ENCODE measurements at places on chromosomes 12 and 14.
A peak's percentile ranks its signal among the peaks of the same experiment; 100 is the strongest.

- DNase-seq = no peak
These were observed 63.9 kb downstream of the NAV3 start for GRCh38 chr12:77894556-77894955.

- DNase-seq = no peak
These were observed 4.5 kb upstream of the CACNA2D4 start for GRCh38 chr12:1922985-1923384.

- DNase-seq = no peak
These were observed 11.9 kb downstream of the ADCY6 start for GRCh38 chr12:48776956-48777355.

DNA sequence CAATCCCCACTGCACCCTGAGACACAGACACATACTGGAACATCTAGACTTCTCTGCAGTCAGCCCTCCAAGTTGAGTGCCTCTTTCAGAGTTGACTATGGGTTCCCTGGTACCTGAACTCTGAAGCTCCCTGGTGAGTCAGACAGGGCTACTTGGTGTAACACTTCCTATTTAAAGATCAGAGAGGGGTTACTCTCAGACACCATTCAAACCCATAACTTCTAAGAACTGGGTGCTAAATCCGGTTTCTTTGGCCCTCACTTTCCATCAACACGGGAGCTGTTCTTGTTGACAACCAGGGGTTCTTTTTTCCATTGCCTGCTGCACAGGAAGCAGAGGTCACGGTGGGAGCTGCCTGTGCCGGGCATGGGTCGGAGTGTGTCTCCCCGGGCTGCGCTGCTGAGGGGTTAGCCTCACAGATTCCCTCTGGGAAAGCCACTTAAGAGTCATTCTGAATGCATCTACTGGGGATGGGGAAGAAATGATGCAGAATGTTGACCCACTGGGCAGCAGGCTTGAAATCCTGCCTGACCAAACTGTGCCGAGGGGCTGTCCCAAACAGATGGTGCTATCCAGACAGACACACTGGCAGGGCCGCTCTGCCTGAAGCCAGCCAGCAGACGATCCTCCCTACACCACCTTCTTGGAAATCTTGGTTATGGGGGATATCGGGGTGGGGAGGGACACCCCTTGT lies 74.1 kb downstream of the PITPNM2 start:
- peak; percentile 60 for DNase-seq

- DNase-seq = no peak
These were observed 11.5 kb downstream of the FICD start for GRCh38 chr12:108526482-108527165.

DNA sequence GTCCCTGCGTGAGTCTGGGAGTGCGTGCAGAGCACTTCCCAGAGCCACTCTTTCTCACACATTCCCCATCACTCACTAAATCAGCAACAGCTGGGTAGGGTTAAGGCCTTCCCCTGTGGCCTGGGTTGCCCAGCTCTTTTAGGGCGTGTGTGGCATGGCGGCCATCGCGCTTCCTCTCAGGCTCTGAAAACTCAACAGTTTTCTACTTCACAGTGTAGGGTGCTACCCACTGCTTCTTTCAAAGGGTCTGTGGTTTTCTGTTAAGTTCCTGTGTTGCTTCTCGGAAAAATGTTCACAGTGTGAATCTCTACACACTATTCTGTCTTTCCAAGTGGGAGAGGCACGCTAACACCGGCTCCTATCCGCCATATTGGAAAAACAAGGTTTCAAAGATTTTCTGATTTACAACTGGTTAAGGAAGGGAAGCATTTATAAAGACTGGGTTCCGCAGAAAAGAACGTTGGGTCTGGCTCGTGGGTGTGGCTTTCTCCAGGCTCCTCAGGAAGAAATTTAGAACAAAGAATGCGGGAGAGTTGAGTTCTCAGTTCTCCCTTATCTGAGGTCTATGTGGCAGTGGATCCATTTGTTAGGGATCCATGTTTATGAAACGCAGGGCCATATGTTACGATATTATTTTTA lies 34.9 kb upstream of the AEBP2 start:
- DNase-seq = peak; percentile 38

All from activated T-cell treated with anti-CD3 and anti-CD28 coated beads, Interleukin-2, amount 50 U/mL, for 24 hours (primary cell).